ENCODE measurements at places on chromosomes 13 and 19.

- peak; percentile 96 for DNase-seq
These were observed 13.3 kb upstream of the CACNG6 start for GRCh38 chr19:53977991-53978731.

- DNase-seq: no peak
These were observed 153.1 kb downstream of the LACC1 start for GRCh38 chr13:44032802-44033201.

DNA sequence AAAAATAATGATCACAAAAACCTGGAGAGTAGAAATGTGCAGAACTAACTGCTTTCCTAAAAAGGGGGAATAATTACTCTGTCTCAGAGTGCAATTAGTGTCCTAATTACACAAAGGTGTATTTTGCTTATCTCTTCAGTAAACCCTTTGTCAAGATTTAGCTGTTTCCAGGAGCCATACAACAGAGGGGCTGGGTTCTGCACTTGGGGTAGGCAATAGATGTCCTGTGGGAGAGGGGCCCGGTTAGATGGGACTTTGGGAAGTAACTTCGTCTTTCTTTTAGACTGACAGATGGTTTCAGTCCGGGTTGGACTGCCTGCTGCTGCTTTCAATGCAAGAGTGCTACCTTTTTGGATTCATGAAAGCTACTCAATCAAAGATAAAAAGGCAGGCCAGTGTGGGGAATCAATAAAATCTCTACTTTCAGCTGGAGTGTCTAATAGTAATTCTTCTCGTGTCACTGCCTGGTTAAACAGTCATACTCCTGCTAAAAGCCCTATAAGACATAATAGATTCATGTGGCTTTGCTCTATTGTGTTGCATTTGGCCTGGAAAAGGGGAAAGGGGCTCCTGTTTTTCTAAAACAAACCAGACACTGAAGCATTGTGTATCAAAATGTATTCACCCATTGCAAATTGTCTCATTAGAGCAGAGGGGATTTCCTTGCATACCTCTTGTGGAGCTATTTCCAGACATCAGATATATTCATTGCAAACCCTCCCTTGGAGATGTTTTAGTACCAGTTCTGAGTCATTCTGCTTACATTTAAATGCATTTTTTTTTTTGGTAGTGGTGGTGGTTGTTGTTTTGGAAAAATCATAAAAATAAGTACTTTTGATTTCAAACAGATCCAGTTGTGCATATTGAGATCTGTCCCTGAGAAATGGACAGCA is 83.3 kb upstream of the PCDH8 start:
- no peak for DNase-seq

GRCh38 chr13:78105656-78106055 is 187.0 kb upstream of the EDNRB start:
- DNase-seq: no peak

DNA sequence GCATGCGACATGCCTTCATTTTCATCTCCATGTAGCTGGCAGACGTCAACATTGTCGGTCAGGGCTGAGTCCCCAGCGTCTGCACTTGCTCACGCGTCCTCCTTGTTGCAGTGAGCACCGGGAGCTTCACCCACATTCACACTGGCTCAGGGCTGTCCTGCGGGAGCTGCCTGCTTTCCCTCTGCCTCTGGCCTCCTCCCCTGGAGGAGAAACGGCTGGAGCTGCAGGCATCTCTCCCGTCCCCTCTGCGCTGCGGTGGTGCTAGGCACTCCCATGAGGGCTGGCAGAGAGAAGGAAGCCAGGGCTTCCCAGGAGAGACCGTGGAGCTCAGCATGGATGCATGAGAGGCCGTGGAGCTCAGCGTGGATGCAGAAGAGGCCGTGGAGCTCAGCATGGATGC is 18.4 kb upstream of the TMEM255B start:
- DNase-seq: no peak

GRCh38 chr13:84994582-84994981 is 804.6 kb downstream of the SLITRK6 start:
- DNase-seq: no peak

- DNase-seq: no peak
These were observed 324 bp upstream of the FBXO17 start for GRCh38 chr19:38975861-38976271.

DNA sequence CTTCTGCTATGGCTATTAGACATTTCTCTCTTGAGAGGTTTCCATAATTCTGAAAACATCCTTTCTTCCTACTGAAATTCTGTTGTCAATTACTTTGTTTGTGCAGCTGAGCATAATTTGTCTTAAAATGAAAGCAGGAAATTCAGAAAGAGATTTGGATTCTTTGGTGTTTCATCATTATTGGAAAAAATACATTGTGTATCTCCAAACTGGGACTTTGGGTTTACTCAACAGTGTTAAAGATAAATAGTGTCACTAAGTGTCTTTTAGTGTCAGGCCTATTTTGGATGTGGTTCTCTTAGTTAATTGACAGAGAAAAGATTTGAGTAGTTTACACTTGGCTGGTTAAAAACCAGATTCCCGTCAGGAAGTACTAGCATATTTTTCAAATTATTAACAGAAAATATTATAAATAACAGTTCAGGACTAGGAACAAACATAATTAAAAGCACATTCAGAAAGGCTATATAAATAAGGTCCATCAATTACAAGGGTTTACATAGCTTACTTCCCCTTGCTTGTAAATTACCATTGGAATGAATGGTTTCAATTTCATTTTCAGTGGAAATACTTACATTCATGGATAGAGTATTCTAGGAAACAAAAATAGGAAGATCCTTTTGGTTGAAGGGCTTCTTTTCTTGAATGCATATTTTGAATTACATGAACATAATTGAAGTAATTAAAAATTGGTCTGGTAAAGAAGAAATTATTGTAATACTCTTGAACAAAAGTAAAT is 483.1 kb downstream of the GPC6 start:
- no peak for DNase-seq

DNA sequence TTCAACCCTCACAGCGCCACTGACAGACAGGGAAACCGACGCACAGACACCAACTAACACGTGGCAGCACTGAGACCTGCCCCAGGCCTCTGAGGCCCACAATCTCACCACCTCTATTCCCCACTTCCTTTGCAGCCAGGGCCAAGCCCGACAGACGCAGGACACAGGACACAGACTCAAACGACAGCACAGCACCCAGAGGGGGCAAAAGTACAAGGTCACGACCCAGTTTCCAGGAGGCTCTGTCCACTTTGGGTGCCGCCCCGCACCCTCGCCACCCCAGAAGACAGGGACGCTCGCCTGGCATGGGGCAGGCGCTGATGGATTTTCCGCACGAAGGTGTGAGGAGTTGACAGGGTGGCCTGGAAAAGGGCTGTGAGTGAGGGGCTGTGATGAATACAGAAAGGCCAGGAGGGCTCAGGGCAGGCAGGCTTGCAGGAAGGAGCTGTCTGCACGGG is 48.8 kb downstream of the MLLT1 start:
- DNase-seq: no peak

Measured in ecto neural progenitor cell (in vitro differentiated cells).